CD4-positive, alpha-beta memory T cell (primary cell): ENCODE measurements at places on chromosomes 3 and 15. TPM values are rescaled to one million over a fixed set of nuclear protein-coding genes. Genes with fewer than 3 reads are reported as not detected.
A peak's percentile ranks its signal among the peaks of the same experiment; 100 is the strongest.

Gene ADPRH
- total RNA-seq, result 1.2 TPM

Gene CCNB2
- not detected for total RNA-seq

Gene GATM
- 1.1 TPM for total RNA-seq

GRCh38 chr3:16240229-16241023 lies 24.3 kb downstream of the DPH3 start:
- H3K27me3 ChIP-seq, result no peaks in the 10 kb centered on the region
- DNase-seq, result no peak
- no peak overlapping the region for H3K27ac ChIP-seq
- H3K36me3 ChIP-seq, result no peaks in the 10 kb centered on the region
- H3K4me1 ChIP-seq, result no peaks in the 10 kb centered on the region

GRCh38 chr3:168154089-168154488 lies 58.4 kb upstream of the GOLIM4 start:
- H3K27me3 ChIP-seq, result no peaks in the 10 kb centered on the region
- no peaks in the 10 kb centered on the region for H3K36me3 ChIP-seq
- DNase-seq, result no peak
- no peak overlapping the region for H3K27ac ChIP-seq
- no peak overlapping the region for H3K4me3 ChIP-seq
- no peaks in the 10 kb centered on the region for H3K4me1 ChIP-seq

- H3K4me1 ChIP-seq, result no peaks in the 10 kb centered on the region
- no peak overlapping the region for H3K4me3 ChIP-seq
- no peak for DNase-seq
- no peaks in the 10 kb centered on the region for H3K27me3 ChIP-seq
- no peak overlapping the region for H3K27ac ChIP-seq
- H3K36me3 ChIP-seq, result no peaks in the 10 kb centered on the region
These were observed 64.1 kb downstream of the CDIN1 start for GRCh38 chr15:36643551-36643950.

GRCh38 chr3:128294999-128295468 lies 141.8 kb downstream of the EEFSEC start:
- DNase-seq, result peak; percentile 51
- peak overlapping the region; percentile 53 for H3K27ac ChIP-seq
- H3K36me3 ChIP-seq, result no peaks in the 10 kb centered on the region
- H3K4me1 ChIP-seq, result peaks cover 48% of the 10 kb centered on the region
- H3K27me3 ChIP-seq, result no peaks in the 10 kb centered on the region

- H3K36me3 ChIP-seq, result no peaks in the 10 kb centered on the region
- no peak overlapping the region for H3K27ac ChIP-seq
- DNase-seq, result no peak
- no peaks in the 10 kb centered on the region for H3K27me3 ChIP-seq
These were observed 3.9 kb upstream of the ITIH3 start for GRCh38 chr3:52790741-52791140.

- H3K36me3 ChIP-seq, result no peaks in the 10 kb centered on the region
- peaks cover 51% of the 10 kb centered on the region for H3K4me1 ChIP-seq
- no peak for DNase-seq
These were observed 44.1 kb downstream of the LIPC start for GRCh38 chr15:58475573-58476524.

DNA sequence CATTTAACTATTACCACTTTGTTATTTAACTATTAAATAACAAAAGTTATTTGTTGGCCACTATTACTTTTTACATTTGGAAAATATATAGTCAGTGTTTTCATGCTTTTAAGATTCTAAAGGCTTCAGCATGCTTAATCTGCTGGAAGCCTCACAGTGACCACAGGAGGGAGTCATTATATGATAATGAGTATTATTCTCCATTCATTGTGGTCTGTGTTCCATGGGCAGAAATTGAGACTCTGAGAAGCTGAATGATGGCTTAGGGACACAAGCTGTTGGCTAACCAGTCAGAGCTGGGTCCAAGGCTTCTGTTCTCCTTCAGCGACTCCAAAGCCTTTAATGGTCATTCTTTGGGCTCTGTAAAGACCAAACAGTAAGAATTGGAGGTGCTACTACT lies 64.7 kb downstream of the BFSP2 start:
- DNase-seq, result no peak
- no peaks in the 10 kb centered on the region for H3K27me3 ChIP-seq
- H3K4me3 ChIP-seq, result no peak overlapping the region
- no peaks in the 10 kb centered on the region for H3K36me3 ChIP-seq

- no peak overlapping the region for H3K4me3 ChIP-seq
- H3K27me3 ChIP-seq, result no peaks in the 10 kb centered on the region
- DNase-seq, result no peak
- no peaks in the 10 kb centered on the region for H3K36me3 ChIP-seq
- no peak overlapping the region for H3K27ac ChIP-seq
- no peaks in the 10 kb centered on the region for H3K4me1 ChIP-seq
These were observed 37.9 kb upstream of the RPL32 start for GRCh38 chr3:12879191-12879815.

DNA sequence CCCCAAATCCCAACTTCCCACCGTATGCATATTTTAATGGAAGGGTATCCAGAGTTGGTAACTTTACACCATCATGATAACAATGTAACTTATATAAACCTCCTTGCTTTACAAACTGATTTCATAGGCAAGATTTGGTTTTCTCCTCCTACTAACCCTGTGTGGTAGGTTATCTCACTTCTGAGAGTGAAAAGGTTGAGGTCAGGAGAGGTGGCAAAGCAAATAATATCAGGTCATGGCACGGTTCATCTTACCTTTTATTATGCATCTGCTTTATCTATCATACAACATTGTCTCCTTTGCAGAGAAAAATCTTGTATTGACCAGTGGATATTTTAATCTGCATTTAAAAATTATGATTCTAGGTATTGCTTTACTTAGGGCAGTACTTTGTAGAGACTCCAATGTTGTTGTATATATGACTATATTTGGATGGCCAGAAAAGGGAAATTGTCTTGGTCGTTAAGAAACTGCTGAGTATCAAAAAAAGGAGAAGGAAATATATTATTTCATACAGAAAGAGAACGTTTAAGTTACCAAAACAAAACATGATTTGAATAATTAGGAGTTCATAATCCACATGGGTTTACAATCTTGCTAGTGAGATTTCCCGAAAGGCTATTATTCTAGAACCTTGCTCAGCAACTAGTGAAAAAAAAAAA lies 30.4 kb downstream of the NFKBIZ start:
- H3K4me3 ChIP-seq, result no peak overlapping the region
- DNase-seq, result no peak
- H3K27me3 ChIP-seq, result no peaks in the 10 kb centered on the region
- H3K27ac ChIP-seq, result no peak overlapping the region

- no peaks in the 10 kb centered on the region for H3K36me3 ChIP-seq
- H3K27me3 ChIP-seq, result no peaks in the 10 kb centered on the region
- no peak overlapping the region for H3K4me3 ChIP-seq
- H3K4me1 ChIP-seq, result no peaks in the 10 kb centered on the region
- DNase-seq, result no peak
These were observed 12.7 kb downstream of the TMPRSS7 start for GRCh38 chr3:112047264-112047663.

GRCh38 chr3:9898467-9899241 lies 4.0 kb upstream of the IL17RE start:
- no peaks in the 10 kb centered on the region for H3K27me3 ChIP-seq
- H3K4me1 ChIP-seq, result peaks cover 41% of the 10 kb centered on the region
- DNase-seq, result no peak
- H3K27ac ChIP-seq, result no peak overlapping the region
- peaks cover 1% of the 10 kb centered on the region for H3K36me3 ChIP-seq

DNA sequence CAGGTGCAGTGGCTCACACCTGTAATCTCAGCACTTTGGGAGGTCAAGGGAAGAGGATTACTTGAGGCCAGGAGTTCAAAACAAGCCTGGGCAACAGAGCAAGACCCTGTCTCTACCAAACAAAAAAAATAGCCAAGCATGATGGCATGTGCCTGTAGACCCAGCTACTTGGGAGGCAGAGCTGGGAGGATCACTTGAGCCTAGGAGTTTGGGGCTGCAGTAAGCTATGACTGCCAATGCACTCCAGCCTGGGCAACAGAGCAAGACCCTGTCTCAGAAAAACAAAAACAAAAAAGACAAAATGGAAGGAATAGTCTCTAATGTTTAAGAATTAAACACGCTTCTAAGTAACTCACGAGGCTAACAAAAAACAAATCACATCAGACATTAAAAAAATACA lies 106.5 kb downstream of the DLG1 start:
- H3K4me1 ChIP-seq, result no peaks in the 10 kb centered on the region
- H3K27ac ChIP-seq, result no peak overlapping the region

DNA sequence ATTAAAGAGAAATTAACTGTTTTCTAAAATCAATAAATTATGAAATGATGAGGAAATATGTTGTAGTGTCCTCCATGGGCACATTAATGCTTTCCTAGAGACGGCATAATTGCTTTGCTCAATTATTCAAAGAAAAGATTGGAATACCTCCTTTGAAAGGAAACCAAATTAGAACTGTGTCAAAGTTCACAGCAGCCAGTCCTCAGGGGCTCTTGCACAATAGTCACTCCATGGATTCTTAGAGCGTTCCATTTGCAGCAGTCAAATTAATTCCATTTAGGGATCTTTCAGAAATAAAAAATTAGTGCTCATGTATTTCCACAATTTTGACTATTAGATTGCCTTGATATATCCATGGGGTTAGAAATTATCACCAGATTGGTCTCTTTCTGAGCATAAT lies 841.6 kb upstream of the DPPA4 start:
- H3K4me3 ChIP-seq, result no peak overlapping the region
- H3K27ac ChIP-seq, result no peak overlapping the region
- no peaks in the 10 kb centered on the region for H3K27me3 ChIP-seq
- H3K4me1 ChIP-seq, result no peaks in the 10 kb centered on the region
- no peaks in the 10 kb centered on the region for H3K36me3 ChIP-seq

DNA sequence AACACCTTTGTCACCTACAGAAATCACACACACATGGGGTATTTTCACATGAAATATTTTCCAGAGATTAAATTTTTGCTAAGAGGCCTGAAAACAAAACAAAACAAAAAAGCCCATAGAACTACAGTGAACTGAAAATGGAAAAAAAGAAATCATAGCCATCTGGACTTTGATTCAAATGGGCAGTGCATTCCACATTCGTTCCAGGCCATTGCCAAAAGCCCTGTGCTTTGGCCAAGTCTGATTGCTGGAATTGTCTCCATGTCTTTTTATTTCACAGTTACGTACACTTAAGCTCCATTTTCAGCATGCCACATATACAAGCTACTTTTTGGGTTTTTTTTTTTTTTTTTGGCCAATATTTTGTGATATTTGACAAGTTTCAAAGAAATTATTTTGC lies 47.1 kb downstream of the TFG start:
- H3K27me3 ChIP-seq, result no peaks in the 10 kb centered on the region
- H3K27ac ChIP-seq, result no peak overlapping the region
- H3K4me3 ChIP-seq, result no peak overlapping the region
- peaks cover 12% of the 10 kb centered on the region for H3K36me3 ChIP-seq
- H3K4me1 ChIP-seq, result no peaks in the 10 kb centered on the region
- DNase-seq, result no peak

DNA sequence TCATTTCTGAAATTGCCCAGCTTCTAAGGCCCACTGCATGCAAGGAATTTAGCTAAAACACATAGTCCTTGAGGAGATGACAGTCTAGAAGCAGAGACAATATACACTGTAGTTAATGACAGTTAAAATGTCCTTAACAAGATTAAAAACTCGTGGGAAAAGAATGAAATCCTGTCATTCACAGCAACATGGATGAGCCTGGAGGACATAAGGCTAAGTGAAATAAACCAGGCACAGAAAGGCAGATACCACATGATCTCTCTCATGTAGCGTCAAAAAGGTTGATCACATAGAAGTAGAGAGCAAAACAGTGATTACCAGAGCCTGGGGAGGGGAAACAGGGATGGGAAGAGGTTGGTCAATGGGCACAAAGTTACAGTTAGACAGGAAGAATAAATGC lies 36.3 kb upstream of the GOLGA8J start:
- H3K27ac ChIP-seq, result no peak overlapping the region
- H3K4me1 ChIP-seq, result no peaks in the 10 kb centered on the region

DNA sequence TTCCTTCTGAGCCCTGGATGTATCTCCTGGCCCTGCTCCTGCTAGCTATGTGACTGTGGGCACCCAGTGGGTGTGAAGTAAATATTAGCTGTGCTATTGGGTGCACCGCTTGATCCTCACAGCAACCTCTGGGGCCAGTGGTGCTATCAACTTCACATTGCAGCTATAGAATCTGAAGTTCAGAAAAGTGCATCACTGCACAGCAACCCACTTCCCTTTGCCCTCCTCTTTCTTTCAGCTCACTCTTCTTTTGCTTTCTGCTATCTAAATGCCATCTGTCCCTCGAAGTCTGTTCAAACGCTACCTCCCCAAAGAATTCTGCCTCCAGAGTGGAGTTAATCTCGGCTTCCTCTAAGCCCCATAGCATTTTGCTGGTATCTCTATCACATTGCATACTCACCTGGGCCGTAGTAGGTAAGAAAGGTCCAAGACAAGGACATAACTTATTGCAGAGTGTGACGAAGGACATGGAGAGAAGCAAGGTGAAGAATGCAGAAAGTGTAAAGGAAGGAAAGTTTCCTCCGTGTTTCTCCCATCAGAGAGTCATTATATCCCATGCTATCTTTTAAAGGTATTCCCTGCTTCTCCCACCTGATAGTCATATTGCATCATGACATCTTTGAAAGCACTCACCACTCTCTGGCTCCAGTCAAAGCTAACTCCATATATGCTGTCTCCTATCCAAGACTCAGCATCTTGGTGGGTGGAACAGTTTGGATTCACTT lies 57.1 kb upstream of the BCL6 start:
- no peak overlapping the region for H3K27ac ChIP-seq
- no peak for DNase-seq
- H3K4me1 ChIP-seq, result peaks cover 52% of the 10 kb centered on the region
- no peaks in the 10 kb centered on the region for H3K36me3 ChIP-seq

DNA sequence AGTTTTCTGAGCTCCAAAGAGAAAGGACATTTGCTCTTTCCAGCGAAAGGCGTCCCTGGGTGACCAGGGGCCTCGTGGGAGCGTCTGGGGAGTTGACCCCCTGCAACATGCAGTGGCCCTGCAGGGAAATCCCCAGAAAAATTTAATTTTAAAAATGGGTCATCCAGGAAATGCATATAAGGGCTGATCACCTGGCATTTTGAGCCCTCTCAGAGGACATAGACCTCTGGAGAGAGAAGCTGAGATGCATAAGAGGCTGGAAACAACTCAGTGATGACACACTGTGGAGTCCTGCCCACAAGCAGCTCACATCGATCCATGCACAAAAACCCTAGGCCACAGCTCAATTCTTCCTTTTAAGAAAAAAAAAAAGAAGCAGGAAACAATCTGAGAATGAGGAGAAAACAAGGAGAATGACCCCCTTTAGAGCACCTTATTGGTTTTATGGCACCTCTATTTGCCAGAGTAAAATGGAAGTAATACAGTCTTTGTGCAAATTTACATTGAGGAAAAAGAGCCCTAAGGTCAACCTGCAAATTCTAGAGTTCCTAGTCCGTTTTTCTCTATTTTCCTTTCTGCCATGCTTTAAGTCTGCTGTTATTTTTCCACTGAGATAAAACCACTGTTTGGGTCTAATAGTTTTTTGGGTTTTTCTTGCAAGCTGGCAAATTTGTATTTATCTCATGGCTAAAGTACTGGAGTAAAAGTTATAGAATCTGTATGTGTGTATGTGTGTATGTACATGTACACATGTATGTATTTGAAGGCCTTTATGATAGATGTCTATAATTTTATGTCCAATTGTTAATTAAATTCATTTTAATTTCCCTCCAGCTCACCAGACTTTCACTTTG lies 6.9 kb upstream of the BDH1 start:
- DNase-seq, result no peak
- no peaks in the 10 kb centered on the region for H3K27me3 ChIP-seq
- no peaks in the 10 kb centered on the region for H3K4me1 ChIP-seq
- H3K4me3 ChIP-seq, result no peak overlapping the region
- no peak overlapping the region for H3K27ac ChIP-seq
